ENCODE measurements at places on chromosomes 5 and 9. TPM values are rescaled to one million over a fixed set of nuclear protein-coding genes. Genes with fewer than 3 reads are reported as not detected.

GRCh38 chr9:2809692-2810419 is 34.0 kb downstream of the PUM3 start:
- DNase-seq = no peak
- peak overlapping the region; percentile 45 for H3K27ac ChIP-seq
- peaks cover 80% of the 10 kb centered on the region for H3K36me3 ChIP-seq
- H3K4me1 ChIP-seq = peaks cover 5% of the 10 kb centered on the region
- H3K27me3 ChIP-seq = no peaks in the 10 kb centered on the region

DNA sequence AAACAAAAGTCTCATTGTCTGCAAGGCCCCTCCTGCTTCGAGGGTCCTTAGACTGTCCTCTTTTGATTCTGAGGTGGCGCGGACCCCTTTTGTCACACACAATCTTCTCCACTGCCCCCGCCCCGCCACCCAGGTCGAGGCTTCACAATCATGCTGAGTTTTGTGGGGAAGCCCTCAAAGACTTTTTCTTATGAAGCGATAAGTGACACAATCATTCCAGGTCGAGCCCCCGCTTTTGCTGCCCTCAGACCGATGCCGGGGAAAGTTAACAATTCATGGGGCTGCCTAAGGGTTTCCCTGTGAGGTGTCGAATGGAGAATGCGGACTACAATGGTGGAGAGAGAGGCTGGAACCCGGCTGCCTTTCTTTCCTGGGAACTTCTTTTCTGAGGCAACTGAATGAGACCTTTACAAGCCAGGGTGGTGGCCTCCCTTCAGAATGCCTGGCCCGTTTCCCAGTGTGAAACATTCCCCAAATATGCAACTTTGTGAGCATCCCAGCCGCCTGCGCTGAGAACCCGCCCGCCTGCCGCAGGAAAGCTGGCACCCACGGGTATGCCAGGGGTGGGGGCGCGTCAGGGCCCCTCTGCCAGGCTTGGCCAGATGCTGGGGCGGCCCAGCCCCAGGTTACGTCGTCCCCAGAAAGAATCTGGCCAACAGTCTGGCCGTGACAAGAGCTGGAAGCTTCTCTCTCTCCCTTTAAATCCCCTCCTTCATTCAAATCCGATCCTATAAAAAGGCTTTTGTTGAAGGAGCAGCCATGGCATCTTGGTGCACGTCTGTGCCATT is 71.9 kb downstream of the MAP1B start:
- no peak for DNase-seq
- H3K27me3 ChIP-seq = peaks cover 36% of the 10 kb centered on the region
- H3K4me3 ChIP-seq = no peak overlapping the region
- H3K4me1 ChIP-seq = peaks cover 17% of the 10 kb centered on the region
- no peaks in the 10 kb centered on the region for H3K36me3 ChIP-seq

- H3K4me3 ChIP-seq = no peak overlapping the region
- H3K27me3 ChIP-seq = no peaks in the 10 kb centered on the region
- no peak overlapping the region for H3K27ac ChIP-seq
- H3K4me1 ChIP-seq = peaks cover 14% of the 10 kb centered on the region
- peaks cover 14% of the 10 kb centered on the region for H3K36me3 ChIP-seq
Observed at GRCh38 chr9:129840034-129840433, 4.8 kb downstream of the USP20 start.

- DNase-seq = no peak
- no peaks in the 10 kb centered on the region for H3K36me3 ChIP-seq
- H3K27me3 ChIP-seq = no peaks in the 10 kb centered on the region
- peaks cover 25% of the 10 kb centered on the region for H3K4me1 ChIP-seq
Observed at GRCh38 chr5:136145030-136145429, 12.4 kb downstream of the SMAD5 start.

DNA sequence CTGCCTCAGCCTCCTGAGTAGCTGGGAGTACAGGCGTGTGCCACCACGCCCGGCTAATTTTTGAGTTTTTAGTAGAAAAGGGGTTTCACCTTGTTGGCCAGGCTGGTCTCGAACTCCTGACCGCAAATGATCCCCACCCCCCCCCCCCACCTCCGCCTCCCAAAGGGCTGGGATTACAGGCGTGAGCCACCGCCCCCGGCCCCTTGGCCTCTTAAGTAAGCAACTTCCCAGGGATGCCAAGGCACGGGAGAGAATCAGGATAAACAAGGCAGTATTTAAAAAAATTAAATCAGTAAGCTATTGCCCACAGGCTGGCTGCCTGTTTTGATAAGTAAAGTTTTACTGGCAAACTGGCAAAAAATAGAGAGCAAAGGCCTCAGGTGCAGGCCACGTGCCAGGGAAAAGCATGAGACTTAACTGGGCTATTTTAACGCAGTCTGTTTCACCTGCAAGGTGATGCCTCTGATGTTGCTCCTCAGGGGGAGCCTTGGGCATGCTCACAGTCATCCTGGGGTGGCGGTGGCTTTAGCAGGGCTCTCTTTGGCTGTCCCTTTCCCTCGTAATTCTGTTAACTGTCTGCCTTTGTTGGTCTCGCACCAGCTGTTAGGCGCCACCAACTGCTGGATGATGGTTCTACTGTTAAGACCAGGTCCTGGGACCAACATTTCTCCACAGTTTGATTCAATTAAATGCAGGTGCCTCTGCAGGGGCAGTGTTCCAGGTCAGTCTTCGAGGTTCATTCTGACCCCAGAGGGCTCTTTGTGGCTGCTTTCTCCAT is 19.4 kb upstream of the RNF130 start:
- H3K4me1 ChIP-seq = peaks cover 5% of the 10 kb centered on the region
- H3K27me3 ChIP-seq = no peaks in the 10 kb centered on the region

DNA sequence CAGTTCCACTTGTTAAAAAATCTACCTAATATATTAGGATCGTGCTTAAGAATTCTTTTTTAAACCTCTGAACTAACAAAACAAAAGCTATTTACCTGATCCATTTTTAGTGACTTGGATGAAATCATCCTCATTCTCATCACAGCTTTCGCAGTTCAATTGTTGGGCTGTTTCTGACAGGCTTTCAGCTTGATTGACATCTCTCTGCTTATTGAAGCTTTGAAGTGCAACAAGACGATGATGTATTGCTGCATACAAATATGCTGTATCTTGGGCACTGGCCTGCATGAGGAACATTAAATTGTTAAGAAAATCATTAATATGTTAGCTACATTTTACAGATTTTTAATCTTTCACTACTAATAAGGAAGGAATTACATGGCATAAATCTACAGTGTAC is 9.5 kb upstream of the NADK2 start:
- no peak for DNase-seq
- no peaks in the 10 kb centered on the region for H3K27me3 ChIP-seq
- no peak overlapping the region for H3K4me3 ChIP-seq
- no peaks in the 10 kb centered on the region for H3K36me3 ChIP-seq

GRCh38 chr5:60036192-60036938 is 142.8 kb upstream of the PDE4D start:
- H3K36me3 ChIP-seq = no peaks in the 10 kb centered on the region
- no peaks in the 10 kb centered on the region for H3K27me3 ChIP-seq
- DNase-seq = no peak
- no peaks in the 10 kb centered on the region for H3K4me1 ChIP-seq

GRCh38 chr5:27701931-27702903 is 663.8 kb upstream of the CDH9 start:
- no peak overlapping the region for H3K4me3 ChIP-seq
- no peaks in the 10 kb centered on the region for H3K36me3 ChIP-seq
- H3K27me3 ChIP-seq = no peaks in the 10 kb centered on the region

DNA sequence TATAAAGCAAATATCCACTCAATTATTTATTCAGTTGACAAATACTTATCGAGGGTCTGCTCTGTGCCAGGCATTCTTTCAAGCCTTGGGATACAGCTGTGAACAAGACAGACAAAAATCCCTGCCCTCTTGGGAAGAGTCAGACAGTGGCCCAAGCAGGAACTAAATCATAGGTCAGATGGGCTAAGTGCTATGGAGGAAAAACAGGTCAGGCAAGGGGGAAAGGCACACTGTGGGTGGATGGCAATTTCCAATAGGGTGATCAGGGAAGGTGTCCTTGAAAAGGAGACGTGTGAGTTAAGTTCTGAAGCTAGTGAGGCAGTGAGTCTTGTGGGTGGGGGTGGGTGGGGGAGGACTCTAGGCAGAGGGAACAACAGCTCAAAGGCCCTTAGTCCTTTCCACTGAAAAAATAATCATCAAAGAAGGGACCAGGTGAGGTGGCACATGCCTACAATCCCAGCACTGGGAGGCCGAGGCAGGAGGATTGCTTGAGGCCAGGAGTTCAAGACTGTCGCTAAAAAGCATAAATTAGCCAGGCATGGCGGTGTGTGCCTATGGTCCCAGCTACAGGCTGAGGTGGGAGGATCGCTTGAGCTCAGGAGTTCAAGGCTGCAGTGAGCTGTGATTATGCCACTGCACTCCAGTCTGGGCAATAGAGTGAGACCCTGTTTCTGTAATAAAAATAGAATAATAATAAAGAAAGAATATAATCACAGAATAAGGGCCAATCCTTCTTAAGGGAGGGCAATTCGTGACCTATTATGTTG is 95.2 kb upstream of the CPEB4 start:
- H3K4me3 ChIP-seq = no peak overlapping the region
- no peaks in the 10 kb centered on the region for H3K36me3 ChIP-seq
- no peak for DNase-seq

DNA sequence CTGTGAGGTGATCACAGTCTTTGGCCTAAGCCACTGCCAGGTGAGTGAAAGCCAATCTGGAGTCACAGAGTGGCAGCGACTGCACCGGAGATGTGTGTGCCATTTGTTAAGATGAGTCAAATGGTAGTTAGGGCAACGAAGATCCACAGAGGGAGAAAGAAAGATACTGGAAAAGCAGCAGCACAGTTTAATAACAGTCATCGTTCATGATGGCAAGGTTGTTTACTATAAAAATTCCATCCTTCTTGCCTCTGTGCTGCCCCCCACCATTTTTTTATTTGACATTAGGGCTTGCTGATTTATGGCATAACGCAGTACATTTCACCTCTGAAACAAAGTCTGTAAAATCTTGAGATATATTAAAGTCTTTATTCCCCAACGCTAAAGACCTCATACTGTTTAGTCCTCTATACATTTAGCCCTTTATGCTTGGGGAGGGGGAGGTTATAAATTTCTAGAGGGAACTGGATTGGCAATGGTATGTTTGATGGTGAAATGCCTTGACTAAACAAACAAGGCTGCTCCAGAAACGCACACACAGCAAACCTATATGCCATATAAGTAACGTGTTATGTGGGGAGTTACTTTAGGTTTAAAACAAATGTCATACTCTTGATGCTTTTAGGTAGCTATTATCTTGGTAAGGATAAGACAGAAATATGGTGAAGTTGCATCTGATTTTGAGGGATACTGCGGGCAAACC is 55.8 kb upstream of the ABL1 start:
- H3K27me3 ChIP-seq = no peaks in the 10 kb centered on the region
- peaks cover 52% of the 10 kb centered on the region for H3K4me1 ChIP-seq
- no peak for DNase-seq
- peak overlapping the region; percentile 89 for H3K27ac ChIP-seq

DNA sequence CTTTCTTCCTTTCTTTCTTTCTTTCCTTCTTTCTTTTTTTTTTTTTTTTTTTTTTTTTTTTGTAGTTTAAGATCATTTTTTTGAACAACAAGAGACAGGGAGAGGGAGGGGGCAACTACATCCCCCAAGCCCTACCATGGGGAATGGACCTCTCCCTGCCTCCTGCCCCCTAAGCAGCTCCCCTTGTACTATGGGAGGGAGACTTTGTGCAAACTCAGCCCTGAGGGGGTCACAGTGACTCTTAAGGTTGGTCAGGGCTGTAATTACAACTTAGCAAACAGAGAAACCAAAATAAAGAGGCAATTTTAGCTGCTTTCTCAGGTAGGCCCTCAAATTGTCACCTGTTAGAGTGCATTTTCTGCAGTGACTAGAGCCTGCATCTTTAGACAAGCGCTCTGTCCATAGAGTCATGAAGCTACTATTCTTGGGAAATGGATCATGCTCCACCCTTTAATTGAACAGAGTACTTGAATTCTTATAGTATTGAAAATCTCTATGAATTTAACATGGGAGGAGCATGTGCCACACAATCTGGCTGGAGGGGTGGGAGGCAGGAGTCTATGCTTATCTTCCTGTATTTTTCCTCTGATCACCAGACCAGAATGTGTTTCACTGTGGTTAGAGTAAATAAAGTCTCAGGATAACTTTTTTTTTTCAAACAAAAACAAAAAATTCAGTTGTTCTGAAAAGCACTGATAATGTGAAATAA is 24.3 kb upstream of the PIK3R1 start:
- H3K4me3 ChIP-seq = no peak overlapping the region
- H3K4me1 ChIP-seq = peaks cover 5% of the 10 kb centered on the region
- H3K36me3 ChIP-seq = no peaks in the 10 kb centered on the region

- no peak overlapping the region for H3K27ac ChIP-seq
- H3K27me3 ChIP-seq = no peaks in the 10 kb centered on the region
Observed at GRCh38 chr5:17081142-17081541, 136.3 kb upstream of the BASP1 start.

DNA sequence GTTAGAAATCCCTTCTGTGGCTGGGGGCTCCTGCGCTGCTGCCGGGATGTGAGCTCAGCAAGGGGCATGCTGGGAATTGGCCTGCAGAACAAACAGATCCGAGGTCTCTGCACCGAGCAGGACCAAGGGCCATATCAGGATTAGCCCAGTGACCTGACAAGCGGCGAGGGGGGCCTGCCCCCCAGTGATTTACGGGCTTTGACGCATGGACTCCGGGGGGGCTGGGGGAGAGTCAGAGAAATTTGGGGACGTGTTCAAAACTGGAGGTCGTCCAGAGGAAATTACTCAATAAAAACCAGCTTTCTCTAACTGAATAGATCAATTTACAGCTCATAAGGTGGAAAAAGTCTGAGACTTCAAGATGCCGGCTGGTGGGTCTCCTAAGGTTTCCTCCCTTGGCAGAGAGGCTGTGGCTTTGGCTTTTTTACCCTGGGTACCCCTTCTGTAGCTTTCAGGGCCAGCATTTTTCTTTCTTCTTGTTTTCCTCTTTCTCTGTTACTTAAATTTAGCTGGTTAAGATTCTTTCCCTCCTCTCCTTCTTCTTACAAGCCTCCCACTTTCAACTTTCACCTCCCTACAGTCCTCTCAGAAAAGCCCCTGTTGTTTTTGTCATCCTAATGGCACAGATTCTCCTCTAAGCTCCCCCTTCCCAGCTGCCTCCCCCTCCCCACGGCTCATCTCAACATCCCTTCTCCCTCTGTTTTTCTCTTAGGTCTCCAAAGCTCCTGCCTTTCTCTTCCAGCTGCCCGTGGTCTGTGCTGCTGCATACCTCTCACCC is 551.0 kb downstream of the CCDC171 start:
- H3K36me3 ChIP-seq = no peaks in the 10 kb centered on the region
- no peak overlapping the region for H3K4me3 ChIP-seq
- no peak overlapping the region for H3K27ac ChIP-seq

- no peak overlapping the region for H3K4me3 ChIP-seq
- H3K4me1 ChIP-seq = no peaks in the 10 kb centered on the region
- no peaks in the 10 kb centered on the region for H3K36me3 ChIP-seq
- H3K27me3 ChIP-seq = no peaks in the 10 kb centered on the region
Observed at GRCh38 chr9:16551692-16552091, 318.8 kb downstream of the BNC2 start.

GRCh38 chr9:38720083-38720745 is at the start of gene FAM240B:
Gene FAM240B, minus strand, starts transcription at chr9:38720133. Its CDS starts 16,134 bp downstream, at chr9:38703999.
- H3K27me3 ChIP-seq = no peaks in the 10 kb centered on the region
- H3K36me3 ChIP-seq = no peaks in the 10 kb centered on the region
- no peak within 1 kb of the TSS for H3K27ac ChIP-seq
- no peak within 1 kb of the TSS for H3K4me3 ChIP-seq

GRCh38 chr5:99054972-99055371 is 126.2 kb upstream of the CHD1 start:
- H3K27me3 ChIP-seq = no peaks in the 10 kb centered on the region
- H3K27ac ChIP-seq = no peak overlapping the region
- peaks cover under 1% of the 10 kb centered on the region for H3K4me1 ChIP-seq
- no peak for DNase-seq
- no peaks in the 10 kb centered on the region for H3K36me3 ChIP-seq

The SLC36A3 gene
- total RNA-seq = not detected

The MACIR gene
- total RNA-seq = 10.1 TPM

The ZNF608 gene
- 13.7 TPM for total RNA-seq

The BTNL8 gene
- not detected for total RNA-seq

The DMRTA1 gene
- total RNA-seq = 3.6 TPM

The PFN3 gene
- not detected for total RNA-seq
